Activated CD4-positive, alpha-beta T cell treated with anti-CD3 and anti-CD28 coated beads for 36 hours (primary cell): ENCODE measurements at places on chromosomes 12 and 14. TPM values are rescaled to one million over a fixed set of nuclear protein-coding genes. Genes with fewer than 3 reads are reported as not detected.
A peak's percentile ranks its signal among the peaks of the same experiment; 100 is the strongest.

- no peak overlapping the region for H3K4me3 ChIP-seq
- no peaks in the 10 kb centered on the region for H3K27me3 ChIP-seq
- no peaks in the 10 kb centered on the region for H3K36me3 ChIP-seq
- H3K4me1 ChIP-seq, result no peaks in the 10 kb centered on the region
- DNase-seq, result peak; percentile 33
Observed at GRCh38 chr12:52168019-52168717, 23.6 kb downstream of the KRT80 start.

GRCh38 chr12:52495389-52495788 is 2.3 kb upstream of the KRT6A start:
- no peak overlapping the region for H3K27ac ChIP-seq
- no peak for DNase-seq
- no peaks in the 10 kb centered on the region for H3K36me3 ChIP-seq
- H3K27me3 ChIP-seq, result peaks cover 6% of the 10 kb centered on the region
- H3K4me3 ChIP-seq, result no peak overlapping the region

DNA sequence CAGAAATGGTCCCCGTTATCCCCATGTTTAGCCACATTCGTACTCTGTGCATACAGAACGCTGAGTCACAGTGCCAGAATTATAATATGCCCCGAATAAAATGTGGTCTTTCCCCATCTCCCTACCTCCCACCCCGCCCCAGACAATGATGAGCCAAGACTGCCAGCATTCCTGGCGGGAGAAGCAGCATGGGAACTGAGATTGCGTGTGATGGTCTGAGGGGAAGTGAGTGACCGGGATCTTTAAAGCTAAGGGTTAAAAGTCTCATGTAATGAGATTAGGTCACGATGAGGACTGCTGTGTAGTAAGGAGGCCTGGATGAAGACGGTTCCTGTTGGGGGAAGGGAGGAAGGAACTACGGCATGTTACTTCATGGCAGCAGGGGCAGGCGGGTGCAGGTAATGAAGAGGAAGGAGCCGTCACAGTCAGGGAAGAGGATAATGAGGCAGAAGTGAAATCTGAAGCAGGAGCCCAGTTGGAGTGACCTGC is 243.3 kb upstream of the FKBP4 start:
- H3K4me3 ChIP-seq, result no peak overlapping the region
- no peak for DNase-seq
- no peak overlapping the region for H3K27ac ChIP-seq
- no peaks in the 10 kb centered on the region for H3K36me3 ChIP-seq

The DBX2 gene
- not detected for total RNA-seq

- H3K4me1 ChIP-seq, result no peaks in the 10 kb centered on the region
- no peak for DNase-seq
- no peaks in the 10 kb centered on the region for H3K27me3 ChIP-seq
- H3K4me3 ChIP-seq, result no peak overlapping the region
- H3K27ac ChIP-seq, result no peak overlapping the region
- no peaks in the 10 kb centered on the region for H3K36me3 ChIP-seq
Observed at GRCh38 chr14:36988568-36988967, 183.8 kb downstream of the SLC25A21 start.

DNA sequence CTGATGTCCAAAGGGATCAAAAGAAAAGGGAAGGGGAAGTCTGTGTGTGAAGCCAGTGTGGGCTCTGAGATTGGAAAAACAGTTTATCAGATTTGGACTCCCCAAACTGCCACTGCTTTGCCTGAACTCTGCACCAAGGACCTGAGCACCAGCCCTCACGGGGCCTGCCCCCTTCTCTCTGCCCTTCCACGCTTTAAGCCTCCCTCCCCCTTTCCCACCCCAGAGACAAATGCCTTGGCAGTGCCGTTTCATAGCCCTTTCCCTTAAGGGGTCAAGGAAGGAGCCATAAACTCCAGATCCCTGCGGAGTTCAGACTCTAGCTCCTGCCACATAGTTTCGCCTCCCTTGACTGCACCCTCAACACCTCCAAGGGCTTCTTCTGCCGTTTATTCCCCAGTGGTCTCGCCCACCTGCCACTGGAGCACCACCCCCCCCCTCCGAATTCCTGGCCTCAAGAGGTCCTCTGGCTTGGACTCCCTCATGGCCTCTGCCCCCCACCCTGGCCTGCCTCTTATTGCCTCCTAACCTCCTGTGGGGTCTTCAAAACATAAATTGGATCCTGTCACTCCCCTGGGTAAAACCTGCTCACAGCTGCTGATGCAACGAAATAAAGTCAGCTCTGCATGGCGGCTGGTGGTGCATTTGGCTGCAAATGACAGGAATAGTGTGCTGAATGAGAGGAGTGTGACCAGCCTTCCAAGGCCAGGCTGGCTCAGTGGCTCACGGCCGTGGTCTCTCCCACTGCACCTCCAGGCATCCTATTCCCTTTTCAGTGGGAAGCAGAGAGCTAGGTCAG is 18.8 kb downstream of the SLC25A29 start:
- no peak overlapping the region for H3K27ac ChIP-seq
- H3K36me3 ChIP-seq, result no peaks in the 10 kb centered on the region
- H3K4me1 ChIP-seq, result peaks cover 7% of the 10 kb centered on the region
- no peaks in the 10 kb centered on the region for H3K27me3 ChIP-seq

DNA sequence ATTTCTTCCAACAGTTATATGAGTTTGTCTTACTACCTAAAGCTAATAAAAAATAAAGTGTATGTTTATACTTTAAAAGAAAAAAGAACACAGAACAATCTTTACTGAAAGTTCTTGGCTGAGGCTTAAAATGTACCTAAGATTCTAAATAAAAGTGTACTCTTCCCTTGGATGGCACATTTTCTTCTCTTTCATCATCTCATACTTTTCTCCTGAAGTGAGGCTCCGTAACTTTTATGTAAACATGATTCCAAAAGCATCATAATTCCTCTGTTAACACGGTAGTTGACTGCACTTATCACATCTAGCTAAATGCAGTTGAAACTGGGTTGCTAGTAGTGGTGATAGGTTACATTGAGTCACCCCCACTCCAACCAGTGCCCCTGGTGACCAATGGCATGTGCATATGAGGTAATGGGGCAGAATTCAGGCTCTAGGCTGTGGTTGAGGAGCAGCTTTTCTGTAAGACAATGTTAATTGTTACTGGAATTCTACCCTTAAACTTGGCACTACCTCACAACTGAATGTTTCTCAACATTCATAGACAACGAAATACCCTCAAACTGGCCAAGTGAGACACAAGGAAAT is 38.4 kb downstream of the WASHC3 start:
- H3K4me3 ChIP-seq, result no peak overlapping the region
- H3K36me3 ChIP-seq, result peaks cover 8% of the 10 kb centered on the region
- no peak for DNase-seq
- no peak overlapping the region for H3K27ac ChIP-seq
- no peaks in the 10 kb centered on the region for H3K27me3 ChIP-seq

- no peak for DNase-seq
- no peak overlapping the region for H3K4me3 ChIP-seq
- H3K27ac ChIP-seq, result no peak overlapping the region
- no peaks in the 10 kb centered on the region for H3K36me3 ChIP-seq
Observed at GRCh38 chr14:50932156-50932555, 12.1 kb downstream of the PYGL start.

The HOXC4 gene
- total RNA-seq, result not detected

GRCh38 chr12:12548713-12549112 is 13.9 kb downstream of the DUSP16 start:
- peaks cover 29% of the 10 kb centered on the region for H3K4me1 ChIP-seq
- no peaks in the 10 kb centered on the region for H3K27me3 ChIP-seq
- no peak overlapping the region for H3K4me3 ChIP-seq
- H3K36me3 ChIP-seq, result peaks cover 11% of the 10 kb centered on the region
- peak overlapping the region; percentile 20 for H3K27ac ChIP-seq

DNA sequence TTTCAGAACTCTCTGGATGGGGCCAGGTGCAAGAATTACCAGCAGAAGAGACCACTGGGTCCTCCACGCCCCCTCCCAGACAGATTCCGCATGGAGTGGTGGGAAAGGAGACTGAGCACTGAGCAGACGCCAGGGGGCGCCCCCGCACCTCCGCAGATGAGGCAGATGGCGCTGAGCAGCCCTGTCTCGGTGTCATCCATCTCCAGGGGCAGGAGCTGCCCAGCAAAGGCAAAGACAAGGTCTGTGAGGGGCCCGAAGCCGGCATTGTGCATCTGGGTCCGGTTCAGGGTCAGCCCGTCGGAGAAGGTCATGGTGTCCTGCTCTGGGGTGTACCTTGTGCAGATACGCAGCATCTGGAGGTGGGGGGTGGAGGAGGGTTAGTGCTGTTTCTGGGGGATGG is 6.3 kb upstream of the ITGB7 start:
- no peak overlapping the region for H3K27ac ChIP-seq
- peaks cover 62% of the 10 kb centered on the region for H3K4me1 ChIP-seq
- no peak overlapping the region for H3K4me3 ChIP-seq
- DNase-seq, result peak; percentile 92

DNA sequence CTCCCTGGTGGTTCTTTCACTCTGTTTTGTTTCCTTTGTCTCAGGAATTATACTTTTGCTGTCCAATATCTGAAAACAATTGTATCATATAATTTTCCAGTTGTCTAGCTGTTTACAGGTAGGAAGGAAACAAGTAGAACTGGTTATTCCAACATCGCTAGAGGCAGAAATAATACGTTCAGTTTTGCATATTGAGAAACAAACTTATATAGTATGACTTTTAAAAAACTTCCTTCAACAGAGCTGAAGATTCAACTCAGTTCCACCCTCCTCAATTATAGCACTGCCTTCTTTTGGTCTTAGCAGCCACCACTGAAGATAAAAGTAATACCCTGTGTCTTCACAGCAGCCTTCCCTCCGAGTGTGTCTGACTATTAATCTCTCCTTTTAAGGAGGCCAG is 214.3 kb downstream of the EFCAB11 start:
- no peaks in the 10 kb centered on the region for H3K27me3 ChIP-seq
- no peak overlapping the region for H3K27ac ChIP-seq
- no peak for DNase-seq
- peaks cover 1% of the 10 kb centered on the region for H3K36me3 ChIP-seq
- no peak overlapping the region for H3K4me3 ChIP-seq
- peaks cover 4% of the 10 kb centered on the region for H3K4me1 ChIP-seq

The KCTD10 gene
- 46.3 TPM for total RNA-seq

The EDDM3A gene
- not detected for total RNA-seq

The NINJ2 gene
- 5.7 TPM for total RNA-seq

The ARMH4 gene
- total RNA-seq, result not detected

DNA sequence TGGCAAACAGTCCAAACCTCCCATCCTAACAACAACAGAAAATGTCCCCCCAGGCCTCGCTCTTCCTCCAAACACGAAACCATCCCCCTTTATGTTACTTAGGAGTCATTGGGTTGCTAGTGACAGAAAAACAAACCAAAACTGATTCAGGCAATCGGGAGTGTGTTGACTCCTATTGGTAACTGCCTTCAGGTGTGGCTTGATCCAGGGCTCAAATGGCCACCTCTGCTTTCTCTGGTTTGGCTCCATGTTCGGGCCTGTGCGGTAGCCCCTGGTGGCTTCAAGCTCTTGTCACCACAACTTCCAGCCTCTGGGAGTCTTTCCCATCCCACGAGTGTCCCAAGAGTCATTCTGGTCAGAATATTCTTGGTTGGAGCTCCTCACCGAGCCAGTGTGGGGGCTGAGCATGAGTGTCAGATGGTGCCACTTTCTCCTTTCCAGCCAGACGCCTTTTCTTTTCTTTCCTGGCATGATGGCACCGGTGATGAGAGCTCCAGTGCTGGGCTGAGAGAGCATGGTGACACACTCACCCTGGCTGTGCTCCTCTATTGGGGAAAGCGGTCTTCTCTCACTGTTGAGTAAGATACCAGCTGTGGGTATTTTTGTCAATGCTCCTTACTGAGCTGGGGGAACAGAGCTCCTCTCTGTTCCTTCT is 38.6 kb downstream of the NOC4L start:
- H3K27me3 ChIP-seq, result peaks cover 1% of the 10 kb centered on the region
- H3K36me3 ChIP-seq, result no peaks in the 10 kb centered on the region

- no peaks in the 10 kb centered on the region for H3K36me3 ChIP-seq
- H3K27me3 ChIP-seq, result no peaks in the 10 kb centered on the region
- DNase-seq, result no peak
- no peak overlapping the region for H3K27ac ChIP-seq
- H3K4me3 ChIP-seq, result no peak overlapping the region
Observed at GRCh38 chr12:41511247-41511646, 323.1 kb downstream of the PDZRN4 start.

DNA sequence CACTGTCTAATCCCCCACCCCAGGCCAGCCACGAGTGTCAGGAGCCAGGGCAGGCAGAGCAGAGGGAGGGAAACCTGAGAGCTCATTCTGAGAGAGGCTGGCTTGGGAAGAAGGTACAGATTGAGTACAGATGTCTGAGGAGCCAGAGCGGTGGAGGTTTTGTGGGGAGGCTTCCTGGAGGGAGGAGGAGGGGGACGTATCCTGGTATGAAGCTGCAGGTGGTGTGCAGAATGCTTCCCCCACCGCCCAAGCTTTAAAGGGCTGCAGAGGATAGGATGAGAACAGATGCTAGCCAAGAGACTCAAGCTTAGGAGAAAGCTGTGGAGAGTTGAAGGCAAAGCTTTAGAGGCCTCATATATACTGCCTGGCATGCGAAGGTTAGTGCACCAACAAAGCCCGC is 3.2 kb upstream of the TAMALIN start:
- H3K27me3 ChIP-seq, result peaks cover 4% of the 10 kb centered on the region
- no peak overlapping the region for H3K4me3 ChIP-seq
- H3K4me1 ChIP-seq, result peaks cover 10% of the 10 kb centered on the region
- no peak for DNase-seq

The MIP gene
- not detected for total RNA-seq

The NUAK1 gene
- not detected for total RNA-seq

DNA sequence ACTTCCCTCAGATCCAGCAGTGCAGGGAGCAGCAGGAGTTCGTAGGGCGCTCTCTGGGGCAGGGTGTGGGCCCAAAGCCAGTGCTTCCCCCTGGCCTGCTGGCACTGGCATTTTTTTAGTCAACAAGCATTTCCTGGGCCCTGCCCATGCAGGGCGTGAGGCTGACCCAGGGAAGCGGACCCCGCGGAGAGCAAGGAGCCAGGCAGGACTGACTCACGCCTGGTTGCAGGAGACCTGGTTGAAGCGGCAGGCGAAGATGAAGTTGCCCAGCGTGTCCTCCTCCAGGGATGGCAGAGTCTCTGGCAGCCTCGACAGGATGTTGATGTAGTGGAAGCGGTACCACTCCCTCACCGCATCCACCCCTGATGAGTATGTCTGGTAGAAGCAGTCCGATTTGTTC is 13.5 kb downstream of the SCNN1A start:
- DNase-seq, result peak; percentile 34
- H3K27ac ChIP-seq, result peak overlapping the region; percentile 45
- no peaks in the 10 kb centered on the region for H3K27me3 ChIP-seq
- peaks cover 28% of the 10 kb centered on the region for H3K4me1 ChIP-seq
- no peaks in the 10 kb centered on the region for H3K36me3 ChIP-seq

The SRSF5 gene
- total RNA-seq, result 319 TPM

The TAS2R7 gene
- total RNA-seq, result not detected

The GLIPR1 gene
- total RNA-seq, result 8.7 TPM

- no peak within 1 kb of the TSS for H3K27ac ChIP-seq
- H3K36me3 ChIP-seq, result no peaks in the 10 kb centered on the region
- peaks cover 26% of the 10 kb centered on the region for H3K27me3 ChIP-seq
- H3K4me3 ChIP-seq, result peak within 1 kb of the TSS; percentile 36
- peak; percentile 52 for DNase-seq
Observed at GRCh38 chr14:104138098-104138717, at the start of gene KIF26A. Gene KIF26A (plus strand): TSS chr14:104138587. CDS start chr14:104138723, 136 bp downstream.

GRCh38 chr12:64007853-64008252 is 163.4 kb downstream of the SRGAP1 start:
- H3K36me3 ChIP-seq, result no peaks in the 10 kb centered on the region
- no peaks in the 10 kb centered on the region for H3K27me3 ChIP-seq
- H3K4me3 ChIP-seq, result no peak overlapping the region
- H3K4me1 ChIP-seq, result no peaks in the 10 kb centered on the region
- no peak for DNase-seq
- no peak overlapping the region for H3K27ac ChIP-seq
